Left ventricle myocardium superior (tissue), 1 donor: ENCODE measurements at places on chromosomes 4 and X.

- no peak for DNase-seq
Measured at GRCh38 chrX:8675006-8675630, 56.8 kb downstream of the ANOS1 start.

DNA sequence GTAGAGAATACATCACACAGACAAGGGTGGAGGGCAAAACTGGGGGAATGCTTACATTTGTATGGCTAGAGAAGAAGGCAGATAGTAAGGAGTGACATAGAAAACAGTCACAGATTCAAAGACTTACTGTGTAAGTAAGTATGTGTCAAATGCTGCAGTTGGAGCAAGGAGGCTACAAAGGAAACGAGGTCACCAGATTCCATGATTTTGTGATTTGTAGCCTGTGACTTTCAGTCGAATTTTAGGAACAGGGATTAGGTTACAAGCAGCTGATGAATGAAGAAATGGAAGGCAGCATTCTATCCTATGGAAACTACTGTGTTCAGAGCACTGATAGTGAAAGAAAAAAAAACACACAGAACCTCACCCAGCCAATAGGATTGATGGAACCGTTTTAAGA lies 407.9 kb downstream of the IL15 start:
- no peak for DNase-seq

- DNase-seq: no peak
Measured at GRCh38 chr4:161321706-161322105, 842.1 kb downstream of the FSTL5 start.

GRCh38 chr4:22245294-22245693 lies 270.6 kb downstream of the ADGRA3 start:
- DNase-seq: no peak

- DNase-seq: no peak
Measured at GRCh38 chr4:181470306-181470705, 772.9 kb upstream of the TENM3 start.

- DNase-seq: peak; percentile 52
Measured at GRCh38 chr4:53905941-53906377, 158.4 kb downstream of the CHIC2 start.
